ENCODE measurements at places on chromosomes 5 and 9. TPM values are rescaled to one million over a fixed set of nuclear protein-coding genes. Genes with fewer than 3 reads are reported as not detected.

DNA sequence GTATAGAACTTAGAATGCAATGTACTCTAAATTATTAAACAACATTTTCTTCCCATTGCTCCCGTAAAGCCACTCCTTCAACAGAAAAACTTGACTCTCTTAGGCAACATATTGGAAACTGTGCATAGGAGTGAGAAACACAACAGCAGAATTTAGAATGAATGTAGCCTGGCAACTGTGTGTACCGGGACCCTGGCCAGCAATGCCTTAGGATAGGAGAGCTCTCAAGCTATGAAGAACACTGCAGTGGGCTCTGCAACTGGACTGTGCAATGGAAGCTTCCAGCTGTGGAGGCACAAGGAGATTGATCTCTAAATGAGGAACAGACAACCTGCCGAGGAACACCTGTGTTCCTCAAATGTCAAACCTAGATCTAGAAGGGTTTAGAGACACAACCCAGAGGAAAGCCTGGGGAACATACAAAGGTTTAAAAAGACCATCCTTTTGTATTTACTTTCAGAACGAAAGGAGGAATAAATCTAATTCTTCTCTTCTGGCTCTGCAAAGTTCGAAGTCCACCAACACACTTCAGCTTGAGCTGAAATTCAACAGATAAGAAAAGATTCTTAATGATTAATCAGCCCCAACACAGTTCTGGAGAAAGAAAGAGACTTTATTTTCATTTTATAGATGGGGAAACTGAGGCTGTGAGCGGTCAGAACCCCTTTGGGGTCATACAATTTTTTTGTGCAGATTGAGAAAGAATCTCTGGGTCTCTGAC, 51.5 kb upstream of the ARL15 start:
- DNase-seq, result peak; percentile 46

DNA sequence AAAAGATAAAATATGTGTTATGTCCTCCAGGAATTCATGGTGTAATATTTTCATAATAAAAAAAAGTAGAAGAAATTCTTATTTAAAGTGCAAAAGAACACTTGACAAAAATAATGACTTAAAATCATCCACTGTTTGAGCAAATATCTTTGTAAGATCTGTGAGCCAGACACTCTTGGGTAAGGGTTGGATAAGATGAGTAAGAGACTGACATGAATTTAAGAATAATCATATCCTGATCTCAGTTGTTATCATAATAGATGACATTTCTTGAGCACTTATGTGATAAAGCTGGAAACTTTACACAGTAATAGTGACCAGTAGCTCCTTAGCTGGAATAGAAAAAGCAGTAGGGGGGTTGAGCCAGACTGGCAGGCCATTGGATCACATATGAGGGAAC, 40.0 kb upstream of the ADRB2 start:
- no peak for DNase-seq

DNA sequence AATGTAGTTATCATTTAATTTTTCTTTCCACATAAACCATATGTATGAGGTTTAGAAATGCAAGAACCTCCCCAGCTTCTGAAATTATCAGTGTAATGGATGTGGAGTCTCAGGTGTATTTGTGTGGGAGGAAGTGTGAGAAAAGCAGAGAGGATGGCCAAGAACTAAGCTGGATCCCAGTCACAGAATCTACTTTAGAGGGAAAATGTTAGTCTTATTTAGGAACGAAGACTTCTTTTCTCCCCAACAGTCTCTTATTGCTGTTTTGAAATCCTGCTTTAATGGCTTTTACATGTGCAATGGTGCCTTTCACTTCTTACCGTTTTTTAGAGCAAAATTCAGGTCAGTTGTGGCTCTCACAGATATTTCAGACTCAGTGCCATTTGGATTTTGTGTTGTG, 3.0 kb downstream of the EQTN start:
- DNase-seq, result no peak

- DNase-seq, result no peak
These were observed 220.7 kb downstream of the CACNA1B start for GRCh38 chr9:138098116-138098907.

- DNase-seq, result no peak
These were observed 539.9 kb downstream of the ZNF608 start for GRCh38 chr5:124206540-124206939.

DNA sequence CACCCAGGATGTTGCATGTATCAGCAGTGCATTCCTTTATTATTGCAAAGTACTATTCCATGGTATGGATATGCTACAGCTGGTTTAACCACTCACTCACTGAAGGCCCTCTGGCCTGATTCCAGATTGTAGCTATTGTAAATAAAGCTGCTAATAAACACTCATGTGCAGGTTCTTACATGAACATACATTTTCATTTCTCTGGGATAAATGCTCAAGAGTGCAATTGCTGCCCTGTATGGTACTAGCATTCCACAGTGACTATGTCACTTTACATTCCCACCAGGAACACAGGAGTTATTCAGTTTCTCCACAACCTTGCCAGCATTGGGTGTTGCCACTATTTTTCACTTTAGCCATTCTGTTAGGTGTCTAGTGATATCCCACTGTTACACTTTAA, 267.6 kb downstream of the SPOCK1 start:
- no peak for DNase-seq

DNA sequence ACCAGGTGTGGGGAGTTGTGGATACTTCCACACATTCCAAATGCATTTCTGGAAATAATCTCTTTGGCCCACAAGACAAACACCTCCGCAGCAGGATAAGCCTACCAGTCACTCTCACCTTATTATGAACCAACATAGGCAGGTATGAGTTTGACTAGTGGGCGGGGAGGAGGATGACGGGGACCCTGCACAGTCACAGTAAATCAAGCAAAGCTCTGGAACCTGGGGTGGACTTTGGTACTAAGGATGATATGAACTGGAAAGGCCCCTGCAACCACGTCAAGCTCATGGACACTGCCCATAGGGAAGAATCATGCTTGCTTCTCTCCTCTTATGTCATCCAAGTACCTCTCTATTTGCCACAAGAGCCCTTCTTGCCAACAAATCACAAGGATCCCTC, 259.4 kb downstream of the HSPA4 start:
- DNase-seq, result no peak

- no peak for DNase-seq
These were observed 247.7 kb downstream of the PJA2 start for GRCh38 chr5:109161914-109162683.

- DNase-seq, result no peak
These were observed 41.9 kb upstream of the SPATA31C2 start for GRCh38 chr9:88180081-88180765.

GRCh38 chr9:131433302-131433854, 39.5 kb downstream of the PRRC2B start:
- DNase-seq, result no peak

DNA sequence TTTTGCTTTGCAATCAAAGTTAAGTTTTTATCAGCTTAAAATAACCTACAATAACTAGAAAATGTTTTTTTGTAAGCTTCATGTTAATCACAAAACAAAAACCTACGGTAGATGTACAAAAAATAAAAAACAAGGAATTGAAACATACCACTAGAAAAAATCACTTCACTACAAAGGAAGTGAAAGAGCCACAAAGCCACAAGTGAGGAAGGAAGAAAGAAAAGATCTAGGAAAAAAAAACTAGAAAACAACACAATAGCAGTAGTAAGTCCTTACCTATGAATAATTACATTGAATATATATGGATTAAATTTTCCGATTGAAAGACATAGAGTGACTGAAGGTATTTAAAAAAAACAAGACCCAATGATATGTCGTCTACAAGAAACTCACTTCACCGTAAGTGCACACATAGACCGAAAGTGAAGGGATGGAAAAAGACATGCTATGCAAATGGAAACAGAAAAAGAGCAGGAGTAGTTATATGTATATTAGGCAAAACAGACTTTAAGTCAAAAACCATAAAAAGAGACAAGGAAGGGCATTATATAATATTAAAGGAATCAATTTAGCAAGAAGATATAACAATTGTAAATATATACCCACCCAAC, 13.4 kb upstream of the ZDHHC21 start:
- DNase-seq, result no peak

DNA sequence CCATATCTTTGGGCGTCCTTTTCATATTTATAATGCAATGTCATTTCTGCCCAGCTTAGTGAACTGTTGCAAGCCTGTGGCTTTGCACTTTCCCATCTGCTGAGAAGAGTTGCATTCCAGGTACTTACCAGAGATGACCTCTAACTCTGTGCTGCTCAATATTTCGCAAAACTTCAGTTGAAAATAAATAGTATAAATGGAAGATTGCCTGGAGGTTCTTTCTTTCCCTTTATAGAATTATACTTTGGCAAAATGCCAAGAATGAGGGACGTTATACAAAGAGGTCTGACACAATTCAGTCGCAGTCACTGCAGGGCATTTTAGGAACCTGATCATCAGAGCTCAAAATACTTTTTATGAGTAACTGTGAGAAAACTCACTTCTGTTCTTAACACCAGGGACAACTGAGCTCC, 18.9 kb upstream of the VLDLR start:
- no peak for DNase-seq

DNA sequence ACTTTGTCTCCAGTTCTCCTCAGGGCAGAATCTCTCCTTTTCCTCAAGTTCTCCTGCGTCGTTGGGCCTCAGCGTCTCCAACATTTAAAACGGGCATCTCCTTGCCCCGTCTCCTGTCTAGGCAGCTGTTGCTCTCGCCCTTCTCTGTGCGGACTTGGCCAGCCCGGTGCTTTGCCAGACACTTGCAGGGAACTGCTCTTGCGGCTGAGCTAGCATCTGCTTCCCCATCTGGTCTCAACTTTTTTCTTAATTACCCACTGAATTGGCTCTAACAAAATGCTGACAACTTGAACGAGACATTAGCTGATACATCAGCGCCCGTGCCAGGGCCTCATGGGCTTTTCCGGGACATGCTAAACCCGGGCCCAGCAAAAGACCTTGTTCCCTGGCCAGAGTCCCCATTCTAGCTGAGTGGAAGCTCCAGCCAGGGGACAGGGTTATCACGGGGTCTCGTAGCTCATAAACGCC, 25.1 kb downstream of the ZNF618 start:
- no peak for DNase-seq

GRCh38 chr5:76084496-76085242, 1.5 kb downstream of the SV2C start:
- DNase-seq, result no peak

GRCh38 chr9:19445452-19445851, 36.6 kb downstream of the ACER2 start:
- DNase-seq, result no peak

GRCh38 chr9:107737987-107738743, 248.6 kb upstream of the KLF4 start:
- peak; percentile 68 for DNase-seq

DNA sequence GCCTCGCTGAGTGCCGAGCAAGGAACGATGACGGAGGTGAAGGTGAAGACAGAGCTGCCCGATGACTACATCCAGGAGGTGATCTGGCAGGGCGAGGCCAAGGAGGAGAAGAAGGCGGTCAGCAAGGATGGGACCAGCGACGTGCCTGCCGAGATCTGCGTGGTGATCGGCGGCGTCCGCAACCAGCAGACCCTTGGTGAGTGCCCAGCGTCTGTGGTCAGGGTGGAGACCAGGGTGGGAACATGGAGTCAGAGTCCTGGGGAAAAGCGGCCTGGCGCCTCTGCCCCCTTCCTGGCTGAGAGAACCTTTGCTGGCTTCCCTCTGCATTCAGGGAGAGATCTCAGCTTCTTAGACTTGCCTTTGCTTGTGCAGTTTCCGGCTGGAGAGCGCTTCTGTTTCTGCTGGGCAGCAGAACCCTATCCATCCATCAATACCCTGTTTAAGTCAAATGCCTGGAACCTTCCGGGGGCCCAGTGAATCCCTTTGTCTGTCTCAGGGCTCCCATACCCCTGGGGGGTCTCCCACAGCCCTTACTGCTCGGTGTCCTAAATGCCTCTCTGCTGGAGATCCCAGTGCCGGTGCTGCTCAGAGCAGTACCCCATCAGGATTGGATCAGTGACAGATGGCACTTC, 89.6 kb downstream of the AMBP start:
- no peak for DNase-seq

- no peak for DNase-seq
These were observed 142.4 kb downstream of the C9orf50 start for GRCh38 chr9:129478461-129478860.

- DNase-seq, result no peak
These were observed 6.9 kb upstream of the RBM27 start for GRCh38 chr5:146196459-146197048.

GRCh38 chr5:66415208-66415607, 181.0 kb upstream of the MAST4 start:
- no peak for DNase-seq

DNA sequence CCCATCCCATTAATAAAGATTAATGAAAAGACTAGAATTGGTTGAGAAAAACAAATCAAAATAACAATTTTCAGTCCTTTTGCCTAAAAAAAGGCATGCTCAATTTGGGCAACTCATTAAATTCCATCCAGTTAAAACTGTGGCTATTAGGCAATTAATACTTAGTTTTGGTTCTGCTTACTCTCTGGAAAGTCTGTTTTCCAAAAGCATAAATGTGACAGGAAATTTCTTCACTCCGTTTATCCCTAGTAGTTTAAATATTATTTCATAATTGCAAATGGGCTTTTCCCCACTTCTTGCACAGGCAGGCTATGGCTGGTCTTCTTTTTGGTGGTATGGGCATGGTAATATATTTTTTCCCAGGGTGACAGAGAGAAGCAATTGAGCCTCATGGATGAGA, 373.3 kb upstream of the KLF4 start:
- no peak for DNase-seq

DNA sequence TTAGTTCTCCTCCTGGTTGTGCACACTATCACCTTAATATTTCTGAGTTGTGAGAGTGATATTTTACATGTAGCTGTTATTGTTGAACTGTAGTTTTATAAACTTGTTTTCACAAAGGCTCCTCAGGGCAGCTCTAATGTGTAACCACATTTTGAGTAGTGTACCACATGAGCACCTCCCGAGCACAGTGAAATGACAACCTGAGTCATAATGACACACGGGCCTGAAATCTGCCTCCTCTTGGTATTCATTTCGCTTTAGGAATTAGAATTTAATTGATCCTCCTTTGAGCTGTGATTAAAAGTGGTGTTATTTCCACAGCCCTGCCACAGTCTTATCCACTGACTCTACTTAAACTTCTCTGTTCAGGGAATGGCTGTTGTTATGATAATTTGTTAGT, 7.9 kb downstream of the MTRR start:
- DNase-seq, result no peak

- DNase-seq, result no peak
These were observed 48.5 kb downstream of the PLGRKT start for GRCh38 chr9:5389109-5389732.

- no peak for DNase-seq
These were observed 77.5 kb downstream of the HSPA4 start for GRCh38 chr5:133129289-133129688.

GRCh38 chr5:56712895-56713591, 102.3 kb upstream of the MAP3K1 start:
- no peak for DNase-seq

Gene BHMT
- total RNA-seq, result not detected

Gene PCDHGC5
- 3.8 TPM for total RNA-seq

Gene NANS
- total RNA-seq, result 28.7 TPM

Gene PCDHB12
- 1.2 TPM for total RNA-seq

Gene ANKRD20A1
- total RNA-seq, result 3.5 TPM

Gene DHX29
- 22.9 TPM for total RNA-seq

Gene DNAJA1
- total RNA-seq, result 52.6 TPM

Gene IL5
- not detected for total RNA-seq
